ENCODE measurements at places on chromosomes 6 and 20. TPM values are rescaled to one million over a fixed set of nuclear protein-coding genes. Genes with fewer than 3 reads are reported as not detected.

DNA sequence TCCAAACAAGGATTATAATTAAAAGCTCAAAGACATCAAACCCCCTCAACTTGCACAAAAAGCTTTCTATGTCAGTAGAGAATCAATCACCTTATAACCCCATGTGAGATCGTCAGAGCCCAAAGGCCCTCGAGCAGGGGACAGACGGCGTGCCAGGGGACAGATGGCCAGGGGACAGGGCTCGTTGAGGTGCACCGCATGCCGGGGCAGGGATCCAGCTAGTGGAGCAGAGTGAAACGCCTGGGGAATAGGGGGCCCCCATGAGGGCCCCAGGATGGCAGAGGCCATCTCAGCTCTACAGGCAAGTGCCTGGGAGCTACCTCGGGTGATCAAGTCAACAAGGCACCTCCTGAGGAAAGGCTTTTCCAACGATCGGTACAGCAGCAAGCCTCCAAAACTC lies 28.6 kb downstream of the DIDO1 start:
- no peak for DNase-seq

DNA sequence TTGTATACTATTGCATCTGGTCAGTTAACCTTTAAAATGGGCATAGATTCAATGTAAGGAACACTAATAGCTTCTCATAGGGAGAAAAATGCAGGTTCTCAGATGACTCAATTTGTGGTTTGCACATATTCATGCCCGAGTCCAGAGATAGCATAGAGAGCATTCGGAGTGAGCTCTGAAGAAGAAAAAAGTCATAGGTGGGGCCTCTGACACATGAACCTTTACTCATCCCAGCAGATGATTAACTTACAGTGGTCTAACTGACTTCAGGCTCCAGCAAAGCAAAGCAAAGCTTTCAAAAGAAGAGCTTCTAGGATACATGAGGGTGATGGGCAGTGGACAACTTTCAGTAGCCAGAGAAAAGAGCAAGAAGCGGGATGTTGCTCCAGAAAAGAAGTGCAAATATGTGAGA lies 55.3 kb upstream of the BTN3A2 start:
- DNase-seq, result no peak

- DNase-seq, result no peak
Measured at GRCh38 chr20:37657924-37658804, 35.7 kb upstream of the CTNNBL1 start.

DNA sequence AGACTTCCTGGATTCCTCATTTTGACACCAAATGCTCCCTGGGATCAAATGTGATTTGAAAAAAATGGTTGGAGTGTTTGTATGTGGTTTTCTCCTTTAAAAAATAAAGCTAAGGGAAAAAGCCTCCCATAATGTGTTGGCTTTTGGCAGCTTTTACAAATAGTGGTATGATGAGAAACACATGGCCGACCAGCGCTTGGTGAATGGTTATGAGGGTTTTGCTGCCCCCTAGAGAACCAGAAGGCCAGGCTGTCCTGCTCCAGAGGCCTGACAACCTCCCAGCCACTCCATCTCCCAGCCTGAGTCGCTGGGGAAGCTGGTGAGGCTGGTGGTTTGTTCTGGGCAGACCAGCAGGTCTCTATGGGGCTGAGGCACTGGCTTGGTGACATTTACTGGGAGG lies 69.3 kb downstream of the CLIC5 start:
- DNase-seq, result peak; percentile 82

Gene FAM209A
- 0.22 TPM for total RNA-seq

DNA sequence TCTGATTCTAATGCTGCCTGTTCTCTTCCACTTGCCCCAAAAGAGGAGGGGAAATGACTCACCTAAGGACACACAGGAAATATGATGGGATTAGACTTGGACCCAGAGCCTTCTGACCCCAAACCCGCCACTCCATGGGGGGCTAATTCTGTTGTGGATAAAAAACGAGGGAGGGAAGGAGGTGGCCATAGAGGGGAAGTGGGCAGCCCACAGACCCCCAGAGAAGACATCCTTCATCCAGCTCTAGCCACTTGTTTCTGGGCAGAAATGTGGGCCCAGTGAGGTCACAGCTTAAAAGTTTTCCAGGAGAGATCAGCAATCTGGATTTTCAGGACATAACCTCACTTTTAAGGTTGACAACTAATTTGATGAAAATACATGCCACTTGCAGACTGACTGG lies 202.1 kb downstream of the ANKRD60 start:
- DNase-seq, result no peak

Gene SLC39A7
- total RNA-seq, result 66.1 TPM

GRCh38 chr20:50245498-50246366 lies 55.1 kb downstream of the CEBPB start:
- no peak for DNase-seq

Gene ANKRD66
- 0.66 TPM for total RNA-seq

Gene CST5
- total RNA-seq, result not detected

DNA sequence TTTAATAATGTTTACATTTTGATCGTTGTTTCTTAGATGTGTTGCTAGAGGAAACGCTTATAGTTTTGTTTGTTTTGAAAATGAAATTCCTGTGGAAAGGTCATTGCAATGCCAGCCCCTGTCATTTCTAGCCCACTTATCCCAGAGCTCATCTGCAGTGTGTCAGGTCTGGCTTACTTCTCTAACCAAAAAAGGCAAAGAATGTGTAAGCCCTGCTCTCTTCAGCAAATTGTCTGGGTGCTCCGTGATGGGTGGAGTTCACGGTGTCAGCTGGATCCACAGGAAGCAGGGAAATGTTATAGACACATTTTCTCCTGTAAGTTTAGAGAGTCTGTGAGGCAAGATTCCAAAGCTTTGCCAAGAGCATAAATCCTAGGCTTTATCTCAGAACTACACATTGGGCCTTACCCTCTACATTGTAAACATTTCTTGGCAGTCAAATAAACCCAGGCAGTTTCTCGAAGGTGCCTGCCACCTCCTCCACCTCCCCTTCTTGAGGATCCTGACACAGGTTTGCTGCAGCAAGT lies 50.9 kb downstream of the RPRD1B start:
- no peak for DNase-seq

Gene MAK
- total RNA-seq, result 0.04 TPM

Gene TMEM170B
- total RNA-seq, result 3.9 TPM

Gene HECA
- total RNA-seq, result 16.2 TPM

Gene PI16
- total RNA-seq, result 65.7 TPM

- no peak for DNase-seq
Measured at GRCh38 chr20:10344953-10345352, 89.1 kb downstream of the MKKS start.

DNA sequence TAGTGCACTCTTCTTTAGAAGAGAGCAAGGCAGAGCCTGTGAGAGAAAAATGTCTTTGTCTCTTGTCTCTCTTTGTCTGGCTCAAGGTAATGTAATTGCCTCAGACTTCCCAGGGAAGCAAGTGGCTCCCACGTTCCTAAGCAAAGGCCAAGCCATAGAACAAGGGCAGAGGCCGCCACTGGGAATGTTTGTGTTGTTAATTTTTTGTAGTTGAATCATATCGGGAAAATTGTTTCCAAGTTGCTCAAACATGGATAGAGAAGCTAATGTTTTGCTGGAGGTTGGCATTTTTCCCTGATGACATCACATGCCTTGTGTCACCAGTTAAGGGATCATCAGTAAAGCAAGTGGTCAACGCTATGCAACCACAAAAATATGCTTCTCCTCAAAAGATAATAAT lies 211.5 kb upstream of the FOXA2 start:
- peak; percentile 97 for DNase-seq

GRCh38 chr6:108689272-108690161 lies 128.8 kb downstream of the FOXO3 start:
- peak; percentile 39 for DNase-seq

- peak; percentile 94 for DNase-seq
Measured at GRCh38 chr20:50286609-50287008, 96.0 kb downstream of the CEBPB start.

Gene SEMG1
- total RNA-seq, result not detected

Gene MYB
- 0.40 TPM for total RNA-seq

GRCh38 chr20:62627901-62628612 lies 14.2 kb upstream of the SLCO4A1 start:
- DNase-seq, result no peak

GRCh38 chr6:5191222-5191621 lies 69.5 kb downstream of the LYRM4 start:
- DNase-seq, result no peak

DNA sequence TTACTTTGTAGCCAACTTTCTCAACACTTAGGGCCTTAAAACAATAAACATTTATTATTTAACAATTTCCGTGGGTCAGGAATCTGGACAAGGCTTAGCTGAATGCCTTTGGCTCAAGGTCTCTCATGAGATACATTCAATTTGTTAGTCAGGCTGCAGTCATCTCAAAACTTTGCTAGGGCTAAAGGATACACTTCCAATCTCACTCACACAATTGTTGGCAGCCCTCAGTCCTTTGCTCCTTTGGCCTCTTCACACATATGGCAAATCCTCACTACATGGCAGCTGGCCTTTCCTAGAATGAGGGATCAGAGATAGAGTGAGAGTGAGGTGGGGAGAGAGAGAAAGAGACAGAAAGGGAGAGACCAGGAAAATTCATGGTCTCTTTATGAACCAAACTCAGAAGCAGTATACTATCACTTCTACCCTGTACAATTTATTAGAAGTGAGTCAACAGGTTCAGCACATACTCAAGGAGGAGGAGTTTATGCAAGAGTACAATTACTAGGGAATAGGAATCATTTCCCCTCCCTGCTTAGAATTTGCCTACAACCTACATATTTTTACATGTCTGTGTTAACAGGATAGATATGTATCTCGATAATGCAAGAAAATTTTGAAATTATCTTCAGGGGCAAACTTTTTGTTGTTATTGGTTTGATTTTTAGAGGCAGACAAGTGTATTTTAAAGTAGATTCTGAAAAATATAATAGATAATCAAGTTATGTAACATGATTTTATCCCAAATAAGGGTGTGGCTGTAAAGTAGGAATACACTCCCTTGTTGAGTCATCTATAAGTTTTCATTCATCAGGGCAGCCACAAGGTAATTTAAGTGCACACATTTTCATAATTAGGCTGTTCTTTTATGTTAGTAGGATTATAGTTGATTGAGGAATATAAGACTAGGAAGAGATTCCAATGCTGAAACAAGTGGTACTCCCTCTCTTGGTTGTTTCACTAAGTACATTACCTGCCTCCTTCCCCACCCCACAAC lies 85.9 kb upstream of the HMGCLL1 start:
- peak; percentile 74 for DNase-seq

- DNase-seq, result peak; percentile 71
Measured at GRCh38 chr20:59007665-59008511, 834 bp upstream of the CTSZ start.

Gene HTR1B
- 0.04 TPM for total RNA-seq

DNA sequence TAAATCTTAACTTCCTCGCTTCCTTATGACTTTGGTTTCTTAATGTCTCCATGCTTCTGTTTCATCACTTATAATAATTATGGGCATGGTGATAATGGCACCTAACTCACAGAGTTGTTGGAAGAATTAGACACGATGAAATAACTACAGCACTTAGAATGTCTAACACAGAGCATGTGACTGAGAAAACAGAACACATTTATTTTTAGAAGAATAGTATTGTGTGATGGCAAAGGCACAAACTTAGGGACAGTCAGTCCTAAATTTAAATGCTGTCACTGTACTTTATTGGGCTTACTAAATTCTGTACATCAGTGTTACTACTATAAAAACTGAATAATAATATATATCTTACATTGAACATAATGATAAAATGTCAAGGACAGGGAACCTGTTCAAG lies 391.1 kb upstream of the JAG1 start:
- DNase-seq, result no peak

Gene MAP1LC3A
- total RNA-seq, result 21.2 TPM

- DNase-seq, result no peak
Measured at GRCh38 chr6:130420911-130421310, 55.1 kb downstream of the TMEM200A start.

- DNase-seq, result no peak
Measured at GRCh38 chr20:46581391-46581790, 30.9 kb upstream of the OCSTAMP start.

GRCh38 chr6:146923205-146923833 lies 280.9 kb upstream of the STXBP5 start:
- no peak for DNase-seq

Gene EYA2
- 1.5 TPM for total RNA-seq

DNA sequence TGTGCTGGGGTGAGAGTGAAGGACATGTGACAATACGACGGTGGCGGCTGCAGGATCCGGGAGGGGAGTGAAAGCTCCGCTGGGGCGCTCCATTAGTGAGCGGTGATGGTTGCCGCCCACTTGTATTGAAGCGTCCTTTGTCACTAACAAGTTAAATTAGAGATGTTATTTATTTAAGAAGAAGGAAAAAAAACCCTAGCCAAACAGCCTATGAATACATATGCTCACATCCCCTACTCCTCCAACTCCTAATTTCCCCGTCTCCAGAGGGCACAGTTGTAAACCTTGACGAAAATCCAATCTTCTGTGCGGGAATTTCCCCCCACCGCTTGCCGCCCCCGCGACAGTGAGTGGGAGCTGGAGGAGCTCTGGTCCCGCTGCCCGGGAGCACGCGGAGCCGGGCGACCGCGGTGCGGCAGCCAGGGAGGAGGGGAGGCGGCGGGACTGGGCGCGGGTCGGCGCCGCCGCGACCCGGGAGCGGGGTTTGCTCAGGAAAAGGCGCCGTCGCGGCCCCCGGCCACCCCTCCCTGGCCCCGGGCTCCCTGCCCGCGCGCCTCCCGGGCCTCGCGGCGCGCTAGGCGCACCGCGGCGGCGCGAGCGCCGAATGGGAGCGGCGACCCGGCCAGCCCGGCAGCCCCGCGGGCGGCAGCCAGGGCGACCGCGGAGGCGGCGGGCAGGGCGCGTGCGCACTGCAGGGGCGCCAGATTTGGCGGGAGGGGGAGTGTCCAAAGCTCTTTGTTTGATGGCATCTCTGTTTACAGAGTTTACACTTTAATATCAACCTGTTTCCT lies at the start of gene MYB:
Gene MYB, plus strand, starts transcription at position 767 of the 791 bp plus-strand sequence. CDS start 206 bp downstream, outside the sequence.
- DNase-seq, result peak; percentile 62

Gene KIF16B
- total RNA-seq, result 24.7 TPM

- no peak for DNase-seq
Measured at GRCh38 chr20:9200196-9200595, 131.3 kb downstream of the PLCB4 start.

GRCh38 chr6:156420172-156420993 lies 356.8 kb upstream of the ARID1B start:
- DNase-seq, result peak; percentile 11

DNA sequence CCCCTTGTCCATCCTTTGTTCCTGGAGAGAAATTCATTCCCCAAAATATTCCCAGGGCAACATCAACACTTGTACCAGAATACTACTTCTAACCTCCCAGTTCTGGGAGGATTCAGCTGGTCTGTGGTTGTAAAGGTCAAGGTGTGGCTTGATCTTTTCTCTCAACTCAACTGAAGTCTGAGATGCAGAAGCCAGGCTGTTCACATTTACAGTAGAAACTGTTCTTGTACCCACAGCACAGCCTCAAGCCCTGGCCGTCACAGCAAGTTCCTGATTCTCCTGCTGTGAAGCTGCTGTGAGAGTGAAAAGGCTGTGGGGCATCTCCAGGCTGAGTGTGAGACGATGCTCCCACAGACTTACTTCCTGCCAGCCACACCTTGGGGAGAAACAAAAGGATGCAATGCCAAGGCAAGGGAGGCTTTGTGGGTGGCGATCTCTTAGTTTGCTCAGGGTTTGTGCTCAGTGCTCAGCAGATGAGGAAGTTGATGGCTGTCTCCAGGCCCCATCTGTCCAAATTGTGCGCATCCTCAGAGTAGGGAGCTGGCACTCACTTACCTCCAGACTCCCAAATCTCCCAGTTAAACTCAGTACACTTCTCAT lies 143.9 kb upstream of the FOXA2 start:
- no peak for DNase-seq
